ENCODE measurements at places on chromosomes 7 and 10.

GRCh38 chr10:133124357-133125211 is 35.4 kb upstream of the KNDC1 start:
- DNase-seq, result peak; percentile 41

GRCh38 chr7:142774826-142775225 is 4.1 kb downstream of the PRSS2 start:
- peak; percentile 85 for DNase-seq

- DNase-seq, result peak; percentile 86
These were observed 11.6 kb upstream of the CYTH3 start for GRCh38 chr7:6284055-6284400.

- no peak for DNase-seq
These were observed 20.2 kb upstream of the SLC35G1 start for GRCh38 chr10:93873420-93874115.

DNA sequence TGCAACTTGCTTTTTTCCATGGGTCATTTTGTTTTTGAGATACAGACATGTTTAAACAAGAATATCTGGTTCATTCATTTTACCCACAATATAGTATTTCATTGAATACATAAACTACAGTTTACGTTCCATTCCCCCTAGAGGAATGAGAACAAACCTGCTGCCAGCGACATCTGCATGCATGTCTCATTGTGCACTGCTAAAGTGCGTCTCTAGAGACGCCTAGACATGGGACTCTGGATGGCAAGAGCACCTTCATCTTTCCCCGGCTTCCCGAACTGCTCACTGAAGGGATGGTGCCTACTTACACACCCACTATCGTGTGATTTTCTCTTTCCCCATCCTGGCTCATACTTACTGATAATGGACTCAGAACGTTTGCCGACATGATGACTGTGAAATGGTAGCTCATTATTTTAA is 1.2 kb upstream of the ZNF777 start:
- DNase-seq, result no peak

- no peak for DNase-seq
These were observed 399.1 kb downstream of the GPAM start for GRCh38 chr10:111784436-111784835.

GRCh38 chr7:4797858-4798705 is 22.7 kb downstream of the AP5Z1 start:
- DNase-seq, result peak; percentile 68

DNA sequence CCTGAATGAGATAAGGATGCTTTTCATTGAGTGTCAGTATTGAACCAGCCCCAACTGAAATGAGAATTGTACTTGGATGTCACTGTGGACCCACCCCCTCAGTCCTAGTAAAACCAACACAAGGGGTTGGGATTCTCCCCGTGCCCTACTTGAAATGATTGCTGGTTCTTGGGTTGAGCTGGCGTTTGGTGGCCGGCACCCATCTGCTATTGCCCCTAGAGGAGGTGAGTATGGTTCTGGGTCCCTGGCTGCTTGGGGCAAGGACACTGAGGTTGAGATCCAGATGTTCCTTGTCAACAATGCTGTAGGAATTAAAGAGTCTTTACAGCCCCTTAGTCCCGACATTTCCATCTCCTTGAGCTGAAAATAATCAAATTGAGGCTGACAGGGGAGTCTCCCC is 170.0 kb upstream of the ZNF32 start:
- no peak for DNase-seq

- peak; percentile 19 for DNase-seq
These were observed 535 bp downstream of the BTRC start for GRCh38 chr10:101354328-101355071.

DNA sequence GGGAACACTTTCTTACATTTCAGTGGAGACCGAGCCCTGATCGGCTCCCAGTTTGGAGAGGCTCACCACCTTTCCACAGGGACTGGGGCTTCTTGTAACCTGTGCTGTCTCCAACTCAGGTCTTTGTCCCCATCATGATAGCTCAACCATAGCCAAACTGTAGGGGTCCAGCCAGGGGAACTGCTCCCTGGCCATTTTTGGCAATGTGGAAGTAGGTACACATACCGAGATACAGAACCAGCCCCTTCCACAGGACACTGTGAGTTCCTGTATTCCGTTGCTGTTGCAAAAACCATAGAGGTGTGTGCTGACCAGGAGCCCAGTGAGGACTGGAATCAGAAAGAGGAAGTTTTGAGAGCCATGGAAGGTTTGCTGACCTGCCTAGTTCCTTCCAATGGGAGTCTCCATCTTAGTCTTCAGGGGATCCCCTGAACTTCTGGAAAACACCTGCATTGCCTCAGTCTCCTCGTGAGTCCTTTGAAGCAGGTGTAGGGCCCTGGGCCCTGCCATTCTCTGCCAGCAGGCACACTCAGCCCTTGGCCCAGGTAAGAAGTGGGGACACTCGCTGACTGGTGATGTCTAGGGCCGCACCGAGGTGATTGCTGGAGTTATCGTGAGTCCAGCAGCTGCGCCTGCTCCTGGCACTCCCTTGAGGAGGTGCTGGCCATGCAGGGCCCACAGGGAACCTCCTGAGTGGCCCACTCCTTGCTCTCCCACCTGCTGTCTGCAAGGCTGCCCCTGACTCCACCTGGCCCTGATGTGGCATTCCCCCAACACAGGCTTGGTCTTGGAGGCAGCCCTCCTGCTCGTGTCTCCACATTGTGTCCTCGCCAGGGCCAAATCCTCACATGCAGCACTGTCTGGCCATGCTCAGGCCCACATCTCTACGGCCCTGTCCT is 11.2 kb downstream of the WDFY4 start:
- DNase-seq, result no peak

GRCh38 chr7:159065852-159066480 is 78.7 kb downstream of the VIPR2 start:
- no peak for DNase-seq

- no peak for DNase-seq
These were observed 5.0 kb upstream of the REEP3 start for GRCh38 chr10:63516207-63516606.

DNA sequence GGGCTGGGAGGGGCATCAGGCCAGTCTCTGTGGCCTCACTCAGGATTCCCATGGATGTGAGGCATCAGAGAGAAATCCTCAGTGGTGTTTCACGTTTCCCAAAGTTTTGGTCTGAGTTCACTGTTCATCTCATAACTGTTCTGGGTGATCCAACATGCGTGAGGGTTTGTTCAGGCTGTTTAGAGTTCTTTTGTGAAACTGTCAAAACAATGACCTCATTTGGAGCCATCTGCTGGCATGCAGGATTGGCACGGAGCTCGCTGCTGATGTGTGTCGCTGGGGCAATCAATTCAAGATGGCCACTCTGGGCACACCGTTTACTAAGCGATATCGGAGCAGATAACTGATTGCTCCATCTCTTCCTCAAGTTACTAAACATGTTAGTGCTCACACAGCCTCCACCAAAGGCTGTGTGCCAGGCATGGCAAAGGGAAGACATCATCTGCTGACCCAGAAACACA is 365.6 kb downstream of the WDR11 start:
- no peak for DNase-seq

GRCh38 chr7:35722054-35722849 is 27.3 kb upstream of the HERPUD2 start:
- no peak for DNase-seq

DNA sequence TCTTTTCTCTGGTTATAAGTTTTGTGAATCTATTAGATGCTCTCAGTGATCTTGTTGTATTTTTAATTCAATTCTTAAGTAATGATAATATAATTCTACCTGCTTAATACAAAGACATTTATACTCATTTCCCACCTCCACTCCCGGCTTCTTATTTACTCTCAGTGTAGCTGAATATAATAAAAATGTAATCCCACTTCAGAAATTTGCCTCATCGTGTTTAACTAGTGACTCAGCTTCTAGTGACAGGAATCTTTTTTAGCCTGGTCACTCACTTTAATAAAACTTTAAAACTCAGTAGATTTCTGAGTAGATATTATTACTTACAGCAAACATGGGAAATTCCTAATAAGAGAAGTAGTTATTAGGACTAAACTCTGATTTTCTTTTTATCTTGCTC is 1506.2 kb upstream of the LRRTM3 start:
- DNase-seq, result peak; percentile 92

DNA sequence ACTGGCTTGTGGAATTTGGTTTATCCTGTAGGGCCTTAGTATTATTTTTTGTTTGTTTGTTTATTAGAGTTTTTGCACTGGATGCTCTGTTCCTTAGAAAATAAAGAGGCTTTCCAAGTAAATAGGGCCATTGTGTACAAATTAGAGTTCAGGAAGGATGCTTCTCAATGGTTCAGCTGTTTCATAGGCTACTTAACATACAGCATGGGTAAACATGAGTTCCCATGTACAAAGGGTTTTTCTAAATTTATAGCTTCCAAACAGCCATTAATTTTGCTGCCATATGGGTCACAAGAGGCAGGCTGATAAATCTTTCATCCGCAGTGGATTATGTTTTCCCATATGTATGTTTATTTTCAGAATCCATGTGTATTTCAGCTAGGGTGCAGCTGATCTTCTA is 121.6 kb upstream of the WDR11 start:
- DNase-seq, result no peak

DNA sequence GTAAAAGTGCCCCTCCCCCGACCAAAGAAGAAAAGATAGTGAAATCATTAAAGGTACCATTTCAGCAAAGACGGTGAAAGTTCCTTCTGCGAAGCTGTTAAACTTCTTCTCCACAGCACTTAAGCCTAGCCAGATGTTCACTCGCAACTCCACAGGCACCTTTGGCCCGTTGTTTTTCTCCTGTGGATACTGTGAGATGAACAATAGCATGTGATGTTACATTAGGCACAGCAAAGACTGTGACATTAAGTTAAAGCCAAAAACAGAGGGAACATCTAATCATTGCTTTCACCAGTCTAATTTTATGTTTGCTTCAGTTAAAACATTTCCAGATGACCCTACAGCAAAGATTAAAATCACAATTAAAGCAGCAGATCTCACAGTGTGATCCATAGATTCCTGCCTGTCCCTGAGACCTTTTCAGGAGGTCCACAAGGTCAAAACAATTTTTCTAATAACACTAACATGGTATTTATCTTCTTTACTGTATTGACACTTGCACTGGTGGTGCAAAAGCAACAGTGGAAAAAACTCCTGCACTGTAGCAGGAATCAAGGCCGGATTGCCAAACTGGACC is 112.5 kb downstream of the MYOF start:
- no peak for DNase-seq

- peak; percentile 56 for DNase-seq
These were observed 171.2 kb downstream of the PRKAG2 start for GRCh38 chr7:151705636-151706276.

DNA sequence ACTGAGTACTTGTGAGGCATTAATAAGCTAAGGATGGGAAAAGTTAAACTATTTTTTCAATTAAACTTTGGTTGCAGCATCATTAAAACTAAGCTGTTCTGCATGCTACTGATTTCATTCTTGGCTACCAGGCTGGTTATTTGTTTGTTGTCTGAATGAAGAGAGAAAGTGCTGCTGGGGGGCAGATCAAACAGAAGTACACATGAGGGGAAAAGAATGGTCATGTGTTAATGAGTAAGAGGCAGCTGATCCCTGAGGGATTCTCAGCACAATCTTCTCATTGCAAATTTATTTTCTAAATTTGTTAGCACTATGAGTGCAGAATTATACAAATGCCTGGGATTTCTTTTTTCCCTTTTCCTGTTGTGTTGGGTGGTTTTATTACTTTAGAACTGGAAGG is 213.2 kb upstream of the HPS1 start:
- DNase-seq, result no peak

GRCh38 chr10:31885971-31886370 is 42.7 kb downstream of the ARHGAP12 start:
- no peak for DNase-seq

GRCh38 chr10:30959836-30960210 is 71.8 kb downstream of the ZNF438 start:
- DNase-seq, result peak; percentile 20

DNA sequence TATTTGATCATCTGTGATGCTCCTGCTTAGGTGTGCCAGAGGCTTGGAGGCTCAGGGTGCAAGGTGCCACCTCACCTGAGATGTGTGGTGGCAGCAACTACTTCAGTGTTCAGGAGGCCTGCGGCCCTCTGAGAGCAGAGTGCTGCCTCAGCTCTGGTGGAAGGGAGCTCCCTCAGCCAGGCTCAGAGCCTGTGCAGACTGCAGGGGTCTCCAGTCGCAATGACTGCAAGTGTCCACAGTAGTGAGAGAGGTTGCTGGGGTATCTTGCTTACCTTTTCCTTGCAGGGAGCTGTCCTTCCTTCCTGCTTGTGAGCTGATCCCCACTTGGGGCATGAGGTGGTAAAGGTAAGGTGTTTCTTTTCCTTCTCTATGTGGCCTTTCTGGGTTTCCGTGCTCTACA is 131.0 kb upstream of the GAD2 start:
- DNase-seq, result no peak

DNA sequence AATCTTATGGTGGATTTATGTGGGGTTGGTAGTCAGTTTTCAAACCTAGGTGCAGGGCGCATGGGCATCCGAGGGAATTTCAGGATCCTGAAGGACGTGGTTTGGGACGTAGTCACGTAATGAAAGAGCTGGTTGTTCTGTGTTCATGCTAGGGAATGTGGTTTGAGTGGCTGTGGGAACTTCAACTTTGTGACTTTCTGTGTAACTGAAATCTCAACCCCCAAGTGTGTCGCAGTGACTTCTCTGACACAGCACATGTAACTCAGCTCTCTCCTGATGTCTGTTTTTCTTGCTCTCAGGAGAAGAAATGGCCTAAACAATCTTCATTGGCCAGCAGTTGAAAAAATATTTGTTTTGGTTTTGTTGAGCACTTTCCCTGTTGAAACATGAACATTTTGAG is 199.0 kb downstream of the PTEN start:
- no peak for DNase-seq

- peak; percentile 88 for DNase-seq
These were observed 430.8 kb downstream of the PLXNA4 start for GRCh38 chr7:132145466-132145865.

DNA sequence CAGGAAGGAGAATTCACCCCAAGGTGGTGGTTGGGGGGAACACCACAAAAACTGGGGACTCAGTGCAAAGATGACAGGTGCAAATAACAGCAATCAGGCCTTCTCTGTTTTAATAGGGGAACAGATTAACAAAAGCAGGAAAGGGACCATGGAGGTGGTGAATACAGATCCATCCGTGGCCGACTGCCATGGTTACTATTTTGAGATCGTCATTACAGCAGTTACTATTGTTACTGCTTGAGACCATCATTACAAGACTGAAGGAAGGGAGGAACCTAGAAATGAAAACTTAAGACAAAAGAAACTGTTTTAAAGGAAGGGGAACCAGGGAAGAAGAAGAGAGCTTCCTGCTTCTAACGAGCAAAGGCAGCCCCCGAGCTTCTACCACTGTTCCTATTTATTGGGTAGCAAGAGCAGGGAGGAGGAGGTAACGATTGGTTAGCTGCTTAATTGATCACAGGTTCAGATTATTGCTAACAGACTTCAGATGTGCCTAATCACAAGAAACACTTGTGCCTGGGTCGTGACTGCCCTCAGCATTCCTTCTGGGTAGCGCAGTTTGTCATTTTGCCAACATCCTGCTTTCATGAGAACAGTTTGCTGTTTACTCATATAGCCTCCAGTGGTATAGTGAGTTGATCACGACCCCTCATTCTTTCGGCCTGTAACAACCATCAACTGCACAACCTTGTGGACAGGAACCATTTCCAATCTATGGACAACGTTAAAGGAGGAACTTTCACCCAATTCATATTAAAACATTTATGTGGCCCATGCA is 216.3 kb downstream of the CHCHD3 start:
- DNase-seq, result peak; percentile 33

All from PC-3 (cell line).